ENCODE measurements at places on chromosomes 2 and 18.

GRCh38 chr2:207163053-207163755, 2.5 kb downstream of the KLF7 start:
- DNase-seq: peak; percentile 66

DNA sequence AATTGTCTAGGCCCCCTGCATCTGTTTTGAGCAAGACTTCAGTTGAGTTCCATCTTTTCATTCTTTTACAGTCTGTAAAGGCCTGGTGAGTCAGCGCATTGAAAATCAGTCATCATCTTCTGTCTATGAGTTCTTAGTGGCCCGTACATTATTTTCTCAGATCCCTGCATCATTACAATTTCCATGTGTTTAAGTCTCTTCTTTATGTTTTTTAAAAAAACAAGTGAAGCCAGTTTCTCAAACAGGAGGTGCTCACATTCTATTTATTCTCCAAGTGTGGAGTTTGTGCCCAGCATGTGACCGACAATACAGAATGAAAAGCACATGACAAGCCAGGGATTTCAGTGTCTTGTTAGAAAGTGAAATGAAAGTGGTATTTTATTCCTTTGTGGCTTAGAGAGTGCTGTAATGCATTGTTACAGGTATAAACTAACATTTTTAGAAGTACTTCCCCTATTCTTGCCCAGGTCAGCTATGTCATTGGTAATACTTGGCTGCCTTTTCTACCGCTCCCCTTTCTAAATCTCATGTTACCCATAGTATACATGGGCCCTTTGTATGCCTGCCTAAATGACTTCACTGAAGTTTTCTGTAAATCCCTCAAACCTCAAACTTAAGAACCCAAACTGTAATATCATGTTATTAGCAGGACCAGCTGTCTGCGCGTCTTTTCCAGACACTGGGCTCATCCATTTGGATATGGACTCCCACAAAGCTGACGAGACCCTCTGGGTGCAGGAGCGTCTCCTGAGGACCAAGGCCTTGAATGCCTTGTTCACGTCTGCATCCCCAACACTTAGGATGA, 67.6 kb downstream of the FEZ2 start:
- DNase-seq: no peak

DNA sequence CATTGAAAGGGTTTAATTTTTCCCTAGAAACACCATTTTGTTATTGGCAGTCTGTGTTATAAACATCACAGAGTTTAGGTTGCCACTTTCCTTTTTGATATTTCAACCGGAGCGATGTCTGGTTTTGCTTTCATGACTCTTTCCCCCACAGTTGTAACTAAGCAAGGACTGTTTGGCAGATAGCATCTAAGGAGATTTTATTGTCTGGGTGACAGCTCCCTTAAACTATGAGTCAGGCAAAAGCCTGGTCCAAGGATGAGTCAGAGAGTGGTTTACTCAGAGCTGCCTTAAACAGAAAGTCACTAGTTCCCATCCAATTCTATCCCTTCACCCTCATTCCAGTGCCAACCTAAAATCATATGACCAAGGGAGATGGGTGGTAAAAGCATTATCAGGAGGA, 341.6 kb upstream of the VWC2L start:
- DNase-seq: peak; percentile 35

- no peak for DNase-seq
Observed at GRCh38 chr2:133801946-133802345, 233.7 kb upstream of the NCKAP5 start.

DNA sequence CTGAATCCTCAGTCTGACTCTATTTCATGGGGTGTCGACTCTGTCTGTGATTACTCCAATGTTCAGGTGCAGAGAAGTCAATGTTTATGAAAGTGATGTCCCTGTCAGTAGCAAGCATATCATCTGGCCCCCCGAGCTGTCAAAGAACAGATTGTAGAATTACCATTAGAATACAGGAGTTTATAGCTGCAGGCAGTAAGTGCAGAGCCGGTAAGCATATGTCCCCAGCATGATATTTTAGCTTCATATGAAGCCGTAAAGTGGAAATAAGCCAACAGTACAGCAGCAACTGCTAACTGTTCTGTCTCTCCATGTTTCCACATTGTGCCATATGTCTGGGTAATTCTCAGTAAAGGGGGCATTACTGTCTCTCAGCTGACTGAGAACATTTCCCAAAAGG, 541.8 kb downstream of the SOX11 start:
- DNase-seq: no peak

DNA sequence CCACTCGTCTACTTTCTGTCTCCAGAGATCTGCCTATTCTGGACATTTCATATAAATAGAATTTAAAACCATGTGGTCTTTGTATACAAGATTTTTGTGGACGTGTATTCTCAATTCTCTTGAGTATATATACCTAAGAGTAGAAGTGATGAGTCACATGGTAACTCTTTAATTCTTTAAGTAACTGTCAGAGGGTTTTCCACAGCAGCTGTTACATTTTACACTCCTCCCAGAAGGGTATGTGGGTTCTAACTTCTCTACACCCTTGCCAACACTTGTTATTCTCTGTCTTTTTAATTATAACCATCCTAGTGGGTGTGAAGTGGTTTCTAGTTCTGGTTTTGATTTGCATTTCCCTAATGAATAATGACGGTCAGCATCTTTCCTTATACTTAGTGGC, 70.9 kb downstream of the MAP3K20 start:
- no peak for DNase-seq

GRCh38 chr2:42057902-42058450, 10.2 kb downstream of the PKDCC start:
- DNase-seq: no peak

GRCh38 chr18:34841891-34842290, 131.8 kb downstream of the DTNA start:
- DNase-seq: no peak

- DNase-seq: no peak
Observed at GRCh38 chr2:216340280-216340631, 32.0 kb downstream of the MARCHF4 start.

DNA sequence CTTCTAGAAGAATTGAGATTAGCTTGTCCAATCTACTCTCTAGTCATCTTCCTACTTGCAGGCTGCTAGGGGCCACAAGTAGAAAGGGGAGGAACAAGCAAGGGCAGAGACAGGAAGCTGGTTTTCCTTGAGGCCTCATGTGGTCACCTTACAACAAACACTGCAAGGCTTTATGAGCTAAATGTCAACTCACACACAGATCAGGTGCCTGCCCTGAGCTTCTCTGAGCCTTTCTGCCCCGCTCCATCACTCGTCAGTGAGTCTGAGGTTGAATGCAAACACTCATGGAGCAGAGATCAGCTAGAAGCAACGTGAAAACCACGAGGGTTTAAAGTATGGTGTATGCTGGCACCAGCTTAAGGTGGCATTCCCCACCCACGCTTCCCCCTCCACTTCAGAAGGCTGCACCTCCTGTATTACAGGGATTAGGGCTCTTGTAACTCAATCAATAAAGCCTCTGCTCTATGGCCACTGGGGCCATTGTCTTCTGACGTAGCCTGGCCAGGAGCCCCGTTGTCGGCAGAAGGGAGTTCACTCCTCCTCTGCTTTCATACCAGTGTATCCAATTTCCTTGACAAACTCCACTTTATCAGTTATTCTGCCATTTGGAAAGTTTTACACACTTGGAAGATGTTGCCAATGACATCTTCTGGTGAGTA, 5.4 kb upstream of the CRYGC start:
- DNase-seq: no peak

GRCh38 chr2:216133397-216133796, 24.2 kb downstream of the XRCC5 start:
- no peak for DNase-seq

DNA sequence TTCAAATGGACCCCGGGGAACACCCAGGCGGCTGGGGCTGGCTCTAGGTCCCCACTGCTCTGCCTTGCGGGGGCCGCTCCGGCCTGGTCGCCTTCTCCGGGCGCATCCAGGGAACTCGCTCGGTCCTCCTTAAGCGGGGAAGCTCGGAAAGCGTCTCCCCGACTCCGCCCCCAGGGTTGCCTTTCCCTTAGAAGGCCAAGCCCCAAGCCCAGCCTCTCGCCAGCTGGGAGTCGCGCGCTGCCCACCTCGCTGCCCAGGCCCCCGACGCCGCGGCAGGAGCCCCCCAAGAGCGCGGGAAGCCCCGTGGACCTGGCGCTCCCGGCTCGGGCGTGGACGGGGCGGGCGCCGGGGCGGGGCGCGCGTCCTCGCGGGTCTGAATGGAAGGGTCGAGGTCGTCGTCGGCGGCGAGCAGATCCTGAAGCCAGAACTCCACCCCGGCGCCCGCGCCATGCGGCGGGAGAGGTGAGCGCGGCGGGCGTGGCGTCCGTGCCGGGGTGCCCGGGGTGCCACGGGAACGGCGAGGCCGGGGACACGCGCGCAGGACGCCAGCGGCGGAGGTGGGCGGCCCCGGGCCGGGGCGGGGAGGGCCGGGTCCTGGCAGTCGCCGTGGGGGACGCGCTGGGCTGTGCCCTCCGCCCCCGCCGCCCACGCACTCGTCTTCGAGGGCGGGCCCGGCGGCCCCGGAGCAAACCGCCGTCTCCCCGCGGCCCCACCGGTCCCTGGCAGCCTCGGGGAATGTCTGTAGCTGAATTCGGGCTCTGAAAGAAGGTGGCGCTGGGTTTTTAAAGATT, at the start of gene BOK:
Gene BOK, plus strand, starts transcription at position 214 of the 791 bp plus-strand sequence. CDS start 739 bp downstream, outside the sequence.
- DNase-seq: no peak

GRCh38 chr2:52035391-52035790, 1003.5 kb upstream of the NRXN1 start:
- DNase-seq: no peak

DNA sequence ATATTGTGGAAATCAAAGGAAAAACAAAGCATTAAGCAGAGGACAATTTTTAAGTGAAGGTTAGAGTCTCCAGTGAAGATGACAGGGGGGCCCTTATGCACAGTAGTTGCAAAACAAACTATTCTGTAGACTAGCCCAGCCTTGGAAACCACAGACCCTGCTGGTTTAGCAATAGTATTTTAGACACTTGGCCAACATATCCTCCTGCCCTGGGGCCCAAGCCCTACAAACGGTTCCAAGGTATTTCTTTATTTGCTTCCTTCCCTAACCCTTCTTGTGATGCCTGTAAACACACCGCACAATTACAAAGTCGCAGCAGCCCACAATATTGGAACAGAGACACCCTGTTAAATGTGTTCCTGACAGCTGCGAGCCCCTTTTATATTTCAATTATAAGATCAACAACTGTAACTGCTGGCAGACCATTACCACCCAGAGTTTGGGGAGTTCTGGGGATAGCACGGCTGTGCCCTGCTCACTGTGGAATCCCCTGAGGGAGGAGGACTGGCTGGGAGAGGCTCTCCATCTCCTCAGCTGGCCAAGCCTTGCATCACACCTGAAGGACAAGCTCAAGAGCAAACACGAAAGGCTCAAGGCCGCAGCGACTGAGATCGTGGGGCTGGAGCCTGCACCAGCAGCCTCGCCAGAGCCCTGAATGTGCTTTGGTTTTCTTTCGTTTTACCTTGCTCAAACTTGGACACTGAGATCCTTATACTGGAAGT, 282.2 kb upstream of the ATP5MC3 start:
- DNase-seq: no peak

GRCh38 chr2:148812306-148812705, 62.7 kb upstream of the KIF5C start:
- DNase-seq: no peak

- DNase-seq: no peak
Observed at GRCh38 chr2:77922567-77922966, 400.4 kb upstream of the LRRTM4 start.

DNA sequence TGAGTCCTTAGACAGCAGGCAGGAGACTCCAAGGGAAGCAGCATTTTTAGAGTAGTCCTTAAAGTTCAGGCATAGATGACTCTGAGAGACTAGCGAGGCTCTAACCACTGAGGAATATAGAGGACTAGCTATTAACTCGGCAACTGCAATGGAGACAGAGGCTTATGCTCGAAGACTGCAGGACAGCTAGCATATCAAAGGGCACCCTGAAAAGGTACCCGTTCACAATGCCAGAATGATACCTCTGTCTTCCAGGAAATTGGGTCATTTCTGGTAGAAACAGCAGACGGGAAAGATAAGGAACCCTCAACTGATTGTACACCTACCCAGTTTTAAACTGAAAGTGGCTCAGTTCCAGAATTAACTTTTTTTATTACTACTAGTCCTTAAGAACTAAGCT, 1204.0 kb upstream of the ZEB2 start:
- no peak for DNase-seq

GRCh38 chr2:226915846-226916360, 80.0 kb downstream of the RHBDD1 start:
- no peak for DNase-seq

DNA sequence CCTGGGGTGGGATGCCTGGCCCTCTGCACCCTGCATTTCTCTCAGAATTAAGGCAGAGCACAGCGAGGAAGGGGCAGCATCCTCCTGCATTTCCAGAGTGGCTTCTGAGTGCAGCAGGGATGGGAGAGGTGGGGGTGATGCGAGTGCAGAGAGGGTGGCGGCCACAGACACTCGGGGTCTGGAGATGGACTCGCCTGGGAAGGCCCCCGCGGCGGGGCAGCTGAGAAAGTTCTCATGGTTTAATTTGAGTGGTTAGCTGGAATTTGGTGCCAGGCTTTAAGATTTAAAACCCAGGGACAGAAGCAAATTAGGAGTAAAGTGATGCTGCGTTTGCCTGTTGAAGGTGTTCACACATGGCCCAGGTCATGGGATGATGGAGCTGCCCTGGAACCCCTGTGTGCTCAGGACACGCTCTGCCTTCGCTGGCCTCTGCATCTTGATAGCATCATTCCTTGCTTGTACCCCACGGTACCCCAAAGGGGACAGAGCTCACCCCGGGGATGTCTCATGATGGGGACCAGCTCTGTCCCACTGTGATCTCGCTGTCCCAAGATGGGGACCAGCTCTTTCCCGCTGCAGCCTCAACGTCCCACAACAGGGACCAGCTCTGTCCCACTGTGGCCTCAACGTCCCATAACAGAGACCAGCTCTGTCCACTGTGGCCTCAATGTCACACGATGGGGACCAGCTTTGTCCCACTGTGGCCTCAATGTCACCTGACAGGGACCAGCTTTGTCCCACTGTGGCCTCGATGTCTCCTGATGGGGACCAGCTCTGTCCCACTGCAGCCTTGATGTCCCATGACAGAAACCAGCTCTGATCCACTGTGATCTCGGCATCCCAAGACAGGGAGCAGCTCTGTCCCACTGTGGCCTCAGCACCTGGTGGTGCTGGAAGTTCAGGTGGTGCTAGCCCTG, 27.5 kb downstream of the TMEM18 start:
- DNase-seq: no peak

DNA sequence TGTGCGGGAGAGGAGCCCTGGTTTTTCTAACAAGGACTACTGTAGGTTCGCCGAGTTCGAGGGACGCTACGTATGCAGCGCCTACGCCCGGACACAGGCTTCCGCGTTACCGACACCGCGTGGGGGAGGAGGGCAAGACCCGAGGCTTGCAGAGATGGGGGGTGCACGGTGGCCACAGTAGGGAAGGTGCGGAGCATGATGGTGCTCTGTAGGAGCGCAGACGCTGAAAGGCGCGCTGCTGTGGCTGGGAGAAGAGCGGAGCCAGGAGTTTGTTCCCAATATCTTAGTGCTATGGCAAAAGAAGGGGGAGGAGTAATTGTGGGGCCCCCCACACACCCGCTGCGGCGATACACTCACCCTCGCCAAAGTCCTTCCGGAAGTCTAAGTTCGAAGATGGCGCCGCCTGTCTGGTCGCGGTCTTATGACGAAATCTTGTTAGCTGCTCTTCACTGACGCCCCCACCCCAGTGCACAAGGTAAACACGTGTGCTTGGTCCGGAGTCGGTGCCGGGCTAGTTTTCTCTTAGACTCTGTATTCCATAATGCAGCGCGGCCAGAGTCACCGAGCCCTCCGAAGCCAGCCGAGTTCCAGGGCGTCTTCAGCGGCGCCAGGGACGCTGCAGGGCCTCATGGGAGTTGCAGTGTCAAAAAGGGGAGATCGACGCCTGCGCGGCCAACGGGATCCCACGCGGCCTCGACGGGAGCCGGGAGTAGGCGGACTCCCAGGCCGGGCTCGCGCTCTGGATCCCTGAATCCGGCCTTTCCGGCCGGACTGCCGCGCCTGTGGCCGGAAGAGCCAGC, at the start of gene GTF3C2:
Gene GTF3C2, minus strand, starts transcription at position 383 of the 800 bp plus-strand sequence. CDS start 13,210 bp downstream, outside the sequence.
- DNase-seq: peak; percentile 94

Measured in LNCaP clone FGC (cell line).